ENCODE measurements at places on chromosomes 12 and 14. TPM values are rescaled to one million over a fixed set of nuclear protein-coding genes. Genes with fewer than 3 reads are reported as not detected.

DEGS2 gene
- total RNA-seq: 0.29 TPM

FOXG1 gene
- under 0.01 TPM for total RNA-seq

CPM gene
- total RNA-seq: 1.8 TPM

DNA sequence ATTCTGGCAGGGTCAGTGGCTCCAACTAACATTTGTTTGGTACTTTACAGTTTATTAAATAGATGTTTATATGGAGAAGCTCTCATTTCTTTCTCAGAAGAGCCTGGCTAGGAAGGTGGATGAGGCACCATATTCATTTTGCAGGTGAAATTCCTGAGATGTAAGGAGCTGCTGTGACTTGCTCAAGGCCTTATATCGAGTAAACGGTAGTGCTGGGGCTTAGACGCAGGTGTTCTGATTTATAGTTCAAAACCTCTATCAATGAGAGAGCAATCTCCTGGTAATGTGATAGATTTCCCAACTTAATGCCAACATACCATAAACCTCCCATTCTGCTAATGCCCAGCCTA lies 42.3 kb downstream of the DAD1 start:
- H3K27me3 ChIP-seq: no peaks in the 10 kb centered on the region
- H3K4me3 ChIP-seq: no peak overlapping the region
- peak overlapping the region; percentile 27 for H3K27ac ChIP-seq
- DNase-seq: no peak
- H3K4me1 ChIP-seq: peaks cover 22% of the 10 kb centered on the region
